Activated CD4-positive, alpha-beta T cell treated with anti-CD3 and anti-CD28 coated beads, Interleukin-2, Interleukin-6, amounts not matched to agents 100 ng/mL and 50 ng/mL, durations not matched to agents 16 hours and 8 hours (primary cell): ENCODE measurements at places on chromosomes 7 and 10.

DNA sequence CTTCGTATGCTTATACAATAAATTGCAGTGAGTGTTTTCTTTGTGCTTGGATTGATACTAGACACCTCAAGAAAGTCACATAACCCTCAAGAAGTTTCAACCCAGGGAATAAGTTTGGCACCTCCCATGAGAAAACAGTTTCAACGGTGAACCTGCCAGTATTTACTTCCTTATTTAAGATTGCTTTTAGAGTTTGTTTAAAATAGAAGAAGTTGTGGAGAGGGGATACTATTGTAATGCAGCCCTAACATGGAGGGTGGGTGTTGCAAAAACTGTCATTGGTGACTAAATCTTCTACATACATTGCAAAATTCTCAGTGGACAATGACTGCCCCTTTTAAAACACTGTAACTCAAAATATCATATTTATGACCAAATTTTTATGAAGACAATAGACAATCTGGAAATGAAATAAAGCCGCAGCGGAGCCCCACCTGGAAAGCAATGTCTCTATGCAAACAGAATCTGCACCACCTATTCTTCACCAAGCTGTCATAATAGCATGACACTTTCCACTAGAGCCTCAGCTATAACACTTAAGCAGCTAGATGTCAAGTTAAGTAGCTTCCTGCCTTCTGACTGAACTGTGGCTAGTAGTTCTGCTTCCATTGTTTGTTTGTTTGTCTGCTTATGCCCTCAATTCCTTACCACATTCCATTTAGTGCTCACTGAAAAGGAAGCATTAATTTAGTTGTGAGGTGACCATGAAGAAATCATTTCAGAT is 98.2 kb downstream of the MDFIC start:
- DNase-seq: no peak

DNA sequence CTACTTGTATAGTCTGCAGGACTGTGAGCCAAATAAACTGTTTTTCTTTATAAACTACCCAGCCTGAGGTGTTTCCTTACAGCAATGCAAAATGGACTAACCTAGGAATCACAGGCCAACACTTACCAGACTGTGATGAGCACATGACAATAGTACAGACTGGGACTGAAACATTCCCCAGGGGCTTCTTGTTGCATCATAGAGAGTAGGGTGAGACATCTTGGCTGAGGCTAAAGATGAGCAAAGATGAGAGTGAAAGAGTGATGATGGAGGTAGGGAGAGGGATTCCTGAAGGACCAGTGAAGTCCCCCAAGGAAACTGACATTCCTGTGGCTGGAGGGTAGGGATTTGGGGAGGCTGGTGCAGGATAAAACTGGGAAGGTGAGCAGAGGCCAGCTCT is 194.4 kb downstream of the TPST1 start:
- no peak for DNase-seq

DNA sequence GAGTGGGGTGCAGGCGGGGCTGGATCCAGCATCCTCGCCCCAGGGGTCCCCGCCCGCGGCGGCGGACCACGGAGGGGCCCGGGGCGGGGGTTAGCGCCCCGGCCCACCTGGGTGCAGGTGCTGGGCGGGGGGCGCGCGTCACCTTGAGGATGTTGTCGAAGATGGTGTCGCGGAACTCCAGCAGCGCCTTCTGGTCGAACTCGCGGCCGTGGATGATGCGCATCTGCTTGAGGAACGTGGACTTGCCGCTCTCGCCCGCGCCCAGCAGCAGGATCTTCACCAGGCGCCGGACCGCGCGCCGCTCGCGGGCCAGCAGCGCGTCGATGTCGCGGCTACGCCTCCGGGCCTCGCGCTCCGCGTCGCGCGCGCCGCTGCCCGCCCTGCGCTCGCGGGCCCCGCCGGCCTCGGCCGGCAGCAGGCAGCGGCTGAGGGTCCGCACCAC is 376 bp downstream of the GNA12 start:
- DNase-seq: no peak

DNA sequence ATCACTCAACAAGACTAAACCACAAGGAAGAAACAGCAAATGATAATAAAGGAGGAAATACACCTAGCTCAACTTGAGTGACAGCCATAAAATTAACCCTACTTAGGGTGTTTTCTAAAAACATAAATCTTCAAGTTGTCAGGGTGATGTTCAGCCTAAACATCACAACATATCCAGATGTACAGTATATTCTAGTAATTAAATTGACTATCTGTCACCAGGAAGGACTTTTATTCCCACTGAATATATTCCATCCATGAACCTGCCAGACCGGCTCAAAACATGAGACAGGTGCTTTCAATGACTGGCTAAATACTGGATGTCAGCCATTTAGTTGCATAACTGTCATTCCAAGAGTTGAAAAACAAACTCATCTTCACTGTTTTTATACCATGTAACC is 298.1 kb upstream of the NEBL start:
- no peak for DNase-seq

GRCh38 chr7:212754-213153 is 20.4 kb downstream of the FAM20C start:
- no peak for DNase-seq

DNA sequence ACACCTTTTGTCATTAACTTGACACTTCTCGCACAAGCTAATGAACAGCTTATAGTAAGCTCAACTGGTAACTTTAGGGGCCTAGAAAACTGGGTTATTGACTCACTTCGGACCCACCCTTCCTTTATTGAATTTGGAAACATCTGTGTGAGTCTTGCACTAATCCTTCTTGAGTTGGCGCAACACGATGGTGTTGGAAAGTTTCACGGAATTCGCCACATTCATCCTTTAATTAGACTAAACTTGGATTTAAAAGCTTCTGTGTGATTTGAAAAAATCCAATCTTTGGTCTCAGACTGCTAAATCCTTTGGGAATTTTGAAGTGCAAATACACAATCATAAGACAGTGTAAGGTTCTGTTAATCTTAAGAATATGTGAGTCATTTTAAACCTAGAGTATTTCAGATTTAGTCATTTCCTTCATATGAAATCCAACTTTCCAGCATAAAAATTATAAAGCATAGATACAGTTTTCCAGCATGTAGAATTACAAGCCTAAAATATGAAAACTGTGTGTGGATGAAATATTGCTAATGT is 15.1 kb downstream of the FZD8 start:
- DNase-seq: no peak

DNA sequence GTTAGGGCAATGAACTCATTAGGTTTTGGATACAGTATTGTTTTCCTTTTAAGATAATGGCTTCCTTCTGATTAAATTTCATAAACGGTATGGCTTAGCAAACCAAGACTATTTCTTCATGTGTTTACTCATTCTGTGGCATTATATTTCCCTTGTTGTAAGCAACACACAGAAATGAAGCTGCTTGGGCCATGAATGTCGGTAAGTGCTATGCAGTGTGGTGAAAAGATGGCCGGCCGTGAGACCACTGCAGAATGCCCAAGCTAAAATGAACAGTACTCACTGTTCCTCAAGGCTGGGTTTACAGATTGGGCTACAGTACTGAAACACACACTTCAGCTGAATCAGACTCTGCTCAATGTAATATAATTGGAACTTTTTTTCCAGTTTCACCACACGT is 8.1 kb downstream of the APBB1IP start:
- peak; percentile 44 for DNase-seq

GRCh38 chr10:25483999-25484398 is 309.2 kb downstream of the GPR158 start:
- no peak for DNase-seq

GRCh38 chr10:101228153-101228965 is 904 bp downstream of the LBX1 start:
- no peak for DNase-seq

DNA sequence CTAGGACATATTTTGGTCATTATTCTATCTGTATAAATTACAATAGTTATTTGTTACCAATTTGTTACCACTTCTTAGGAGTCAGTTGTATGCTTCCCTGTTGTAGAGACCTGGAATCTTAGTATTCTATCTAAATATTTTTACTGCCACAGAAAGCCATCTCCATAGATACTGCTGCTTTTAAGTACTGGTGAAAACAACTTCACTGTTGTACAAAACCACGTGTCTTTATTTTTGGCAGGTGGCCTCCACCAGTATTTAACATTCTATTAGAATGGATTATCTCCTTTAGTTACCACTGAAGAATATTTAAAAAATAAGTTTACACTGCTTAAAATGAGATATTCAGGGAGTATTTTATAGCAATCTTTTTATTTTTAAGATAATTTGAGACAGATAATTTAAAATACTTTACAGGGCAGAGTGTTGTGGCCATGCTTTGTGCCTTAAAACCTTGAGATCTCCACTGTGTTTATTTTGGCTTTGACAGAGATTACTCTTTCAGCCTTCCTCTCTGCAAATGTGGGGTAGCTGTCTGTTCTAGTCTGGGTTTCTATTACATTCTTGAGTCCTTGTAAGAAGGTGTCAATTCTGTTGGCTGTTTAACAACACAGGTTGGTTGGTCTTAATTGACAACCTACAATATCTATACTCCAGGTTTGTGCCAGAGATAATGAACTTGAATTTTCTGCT is 185.6 kb downstream of the LRRC4 start:
- no peak for DNase-seq

GRCh38 chr7:25711940-25712339 is 440.1 kb upstream of the NFE2L3 start:
- no peak for DNase-seq

GRCh38 chr7:33114976-33115375 is 5.8 kb upstream of the RP9 start:
- DNase-seq: no peak

- DNase-seq: no peak
These were observed 5.6 kb upstream of the TBX20 start for GRCh38 chr7:35259523-35259908.

- DNase-seq: no peak
These were observed 9.4 kb downstream of the MDH2 start for GRCh38 chr7:76057103-76057812.

DNA sequence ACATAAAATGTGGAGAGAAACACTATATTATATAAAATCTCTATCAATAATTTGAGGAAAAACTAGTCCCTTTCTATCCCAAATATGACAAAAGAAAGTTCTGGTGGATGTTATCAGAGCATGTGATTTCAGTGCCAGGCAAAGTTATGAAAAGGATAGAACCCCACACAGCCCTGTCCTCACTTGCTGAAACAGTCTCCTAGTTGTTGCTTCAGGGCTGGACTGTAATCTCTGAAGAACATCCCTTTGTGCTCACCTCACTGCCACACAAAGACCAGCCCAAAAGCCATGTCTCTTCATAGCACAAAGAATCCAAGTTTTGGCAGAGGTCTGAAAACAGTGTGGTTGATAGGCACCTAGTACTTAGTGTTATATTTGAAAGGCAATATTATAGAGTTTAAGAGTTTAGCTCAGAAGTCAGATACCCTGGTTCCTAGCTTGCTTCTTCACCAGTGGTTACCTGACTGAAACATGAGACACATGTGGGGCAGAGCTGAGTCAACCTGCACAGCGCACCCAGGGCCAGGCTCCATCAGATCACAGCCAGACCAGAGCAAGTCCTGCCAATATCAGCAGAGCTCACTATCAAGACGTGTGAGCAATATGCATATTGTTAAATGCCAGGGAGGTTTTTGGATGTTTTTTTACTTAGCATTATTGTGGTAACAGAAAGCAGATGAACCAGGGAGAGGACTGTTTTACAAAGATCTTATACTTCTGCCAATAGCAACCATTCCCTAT is 25.0 kb downstream of the CYP3A7 start:
- no peak for DNase-seq

DNA sequence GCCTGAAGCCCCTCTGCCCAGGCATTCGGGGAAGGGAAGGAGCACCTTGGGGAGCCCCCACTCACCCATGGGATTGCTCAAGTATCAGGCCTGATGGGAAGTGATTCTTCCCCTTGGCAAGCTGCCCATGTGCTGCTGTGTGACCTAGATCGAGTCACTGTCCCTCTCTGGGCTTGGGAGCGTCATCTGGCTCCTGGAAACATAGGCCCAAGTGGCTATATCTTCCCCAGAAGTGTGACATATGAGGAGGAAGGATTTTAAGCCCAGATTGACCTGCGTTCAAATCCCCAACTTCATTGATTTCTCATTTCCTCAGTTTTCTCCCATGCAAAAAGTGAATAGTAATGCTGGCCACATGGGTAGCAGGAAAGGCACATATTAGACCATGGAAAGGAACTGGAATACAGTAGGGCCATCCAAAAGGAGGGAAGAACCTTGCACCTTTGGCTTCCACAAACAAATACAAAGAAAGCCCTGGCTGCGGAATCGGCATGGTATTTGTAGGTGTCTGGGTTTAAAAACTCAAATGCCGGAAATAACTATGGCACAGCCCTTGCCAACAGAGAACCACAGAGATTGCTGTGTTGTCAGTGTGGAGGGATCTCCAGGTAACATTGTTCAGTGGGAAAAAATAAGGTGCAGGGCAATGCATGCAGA is 169.5 kb upstream of the ZMIZ1 start:
- no peak for DNase-seq

GRCh38 chr7:157903710-157904109 is 566.9 kb downstream of the DNAJB6 start:
- no peak for DNase-seq

- no peak for DNase-seq
These were observed 46.2 kb downstream of the ICA1 start for GRCh38 chr7:8215648-8216333.

DNA sequence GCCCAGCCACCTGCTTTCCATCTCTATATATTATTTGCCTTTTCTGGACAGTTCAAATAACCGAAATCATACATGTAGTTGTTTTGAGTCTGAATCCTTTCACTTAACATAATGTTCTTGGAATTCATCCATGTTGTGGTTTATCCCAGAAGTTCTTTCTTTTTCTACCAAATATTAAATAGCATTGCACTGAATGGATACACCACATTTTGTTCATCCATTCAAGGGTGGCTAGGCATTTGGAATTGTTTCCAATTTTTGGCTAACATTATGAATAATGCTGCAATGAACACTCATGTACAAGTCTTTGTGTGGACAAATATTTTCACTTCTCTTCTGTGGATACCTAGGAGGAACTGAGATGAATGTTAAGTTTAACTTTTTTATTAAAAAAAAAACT is 18.0 kb downstream of the DNAJC1 start:
- DNase-seq: no peak

GRCh38 chr10:28467615-28468014 is 65.3 kb upstream of the WAC start:
- no peak for DNase-seq

GRCh38 chr10:52334595-52334994 is 20.5 kb downstream of the DKK1 start:
- no peak for DNase-seq

GRCh38 chr7:20158684-20159083 is 58.5 kb downstream of the MACC1 start:
- no peak for DNase-seq

- no peak for DNase-seq
These were observed 2.3 kb downstream of the CREB3L2 start for GRCh38 chr7:137999496-138000080.
